Small intestine (tissue), 16 donors: ENCODE measurements at places on chromosomes 1 and 21.

DNA sequence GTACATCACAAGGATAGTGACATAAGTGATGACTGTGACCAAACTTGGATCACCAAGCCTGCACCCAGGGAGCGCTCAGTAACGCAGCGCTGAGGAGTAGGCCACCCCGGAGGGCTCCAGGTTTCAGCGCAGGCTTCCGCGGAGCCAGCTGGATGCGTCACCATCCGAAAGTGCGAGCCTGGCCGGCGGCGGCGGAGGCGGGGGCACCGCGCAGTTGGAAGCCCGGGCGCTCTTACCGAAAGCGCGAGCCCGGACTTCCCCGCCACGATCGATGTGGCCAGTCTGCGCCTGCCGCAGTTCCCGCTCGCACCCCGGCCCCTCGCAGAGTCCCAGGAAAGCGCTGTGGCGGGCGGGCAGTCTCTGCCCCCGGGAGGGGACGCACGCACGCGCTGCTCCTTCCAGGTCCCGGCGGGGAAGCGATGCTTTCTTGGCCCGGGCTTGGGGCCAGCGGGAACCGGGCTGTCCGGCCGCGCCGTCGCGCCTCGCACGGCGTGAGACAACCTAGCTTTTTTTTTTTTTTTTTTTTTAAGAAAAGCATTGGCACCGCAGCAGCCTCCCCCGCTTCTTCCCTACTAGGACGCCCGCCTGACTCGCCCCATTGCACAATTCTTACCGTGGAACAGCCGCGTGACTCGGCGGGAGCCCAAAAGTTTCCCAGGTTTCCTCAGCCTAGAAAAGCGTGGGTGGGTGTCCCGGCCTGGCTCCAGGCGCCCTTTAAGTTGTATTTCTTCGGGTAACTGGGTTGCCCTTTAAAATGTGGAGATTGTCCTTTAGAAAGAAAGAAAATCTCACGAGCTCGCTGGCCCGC, 36.4 kb upstream of the JAK1 start:
- peaks cover 5% of the 10 kb centered on the region for H3K4me1 ChIP-seq
- peak; percentile 83 for DNase-seq
- peak overlapping the region; percentile 8 for H3K4me3 ChIP-seq
- H3K27ac ChIP-seq = peak overlapping the region; percentile 91

DNA sequence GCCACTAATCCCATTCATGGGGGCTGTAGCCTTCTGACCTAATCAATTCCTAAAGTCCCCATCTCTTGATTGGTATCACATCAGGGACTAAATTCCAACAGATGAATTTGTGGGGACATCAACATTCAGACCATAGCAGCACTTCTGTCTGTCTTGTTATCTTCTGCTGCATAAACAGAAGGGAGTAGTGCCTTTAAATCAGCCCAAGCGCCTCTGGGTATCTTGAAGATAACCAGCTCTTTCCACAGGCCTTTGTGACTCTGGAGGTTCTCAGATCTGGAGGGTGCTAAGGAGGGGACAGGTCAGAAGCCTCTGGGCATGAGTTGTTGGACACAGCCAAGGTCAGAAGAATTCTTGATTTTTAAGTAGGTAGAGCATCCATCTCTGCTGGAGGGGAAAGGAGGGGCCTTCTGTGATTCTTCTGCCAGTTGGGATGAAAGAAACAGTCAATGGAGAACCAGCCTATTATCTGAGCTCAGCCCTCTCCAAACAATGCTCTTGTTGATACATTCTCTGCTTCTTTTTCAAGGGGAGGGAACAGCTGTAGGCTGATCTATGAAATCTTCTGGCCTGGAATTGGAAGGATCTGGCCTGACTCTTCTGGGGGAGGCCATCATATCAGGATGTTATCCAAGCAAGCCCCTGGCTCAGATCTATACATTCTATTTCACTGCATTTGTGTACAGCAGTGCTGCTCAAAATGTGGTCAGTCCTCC, 31.3 kb upstream of the LRIG2 start:
- H3K27me3 ChIP-seq = no peaks in the 10 kb centered on the region
- H3K27ac ChIP-seq = no peak overlapping the region
- H3K4me1 ChIP-seq = peaks cover 8% of the 10 kb centered on the region

GRCh38 chr1:67689267-67690017, 4.4 kb downstream of the GADD45A start:
- no peak overlapping the region for H3K27ac ChIP-seq
- no peak for DNase-seq
- H3K4me1 ChIP-seq = no peaks in the 10 kb centered on the region
- H3K27me3 ChIP-seq = no peaks in the 10 kb centered on the region
- H3K36me3 ChIP-seq = peaks cover 5% of the 10 kb centered on the region

DNA sequence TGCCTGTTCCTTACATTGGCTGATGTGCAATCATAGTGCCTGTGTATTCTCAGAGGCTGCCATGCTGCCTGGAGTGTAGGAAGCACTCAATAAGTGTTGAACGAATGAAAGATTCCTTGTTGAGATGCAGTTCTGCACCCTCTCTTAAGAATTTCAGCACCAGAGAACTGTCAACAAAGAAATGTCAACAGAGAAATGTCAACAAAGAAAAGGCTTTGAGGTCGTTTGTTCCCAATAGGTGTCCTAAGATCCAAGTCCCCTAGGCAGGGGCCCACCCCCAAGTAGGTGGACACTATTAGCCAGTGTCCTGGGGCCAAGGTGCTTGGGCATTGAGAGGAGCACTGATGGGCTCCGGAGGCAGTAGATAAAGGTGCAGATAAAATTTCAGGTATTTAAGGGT, 12.6 kb downstream of the KCND3 start:
- H3K4me3 ChIP-seq = no peak overlapping the region
- H3K4me1 ChIP-seq = no peaks in the 10 kb centered on the region
- DNase-seq = no peak
- no peaks in the 10 kb centered on the region for H3K36me3 ChIP-seq

DNA sequence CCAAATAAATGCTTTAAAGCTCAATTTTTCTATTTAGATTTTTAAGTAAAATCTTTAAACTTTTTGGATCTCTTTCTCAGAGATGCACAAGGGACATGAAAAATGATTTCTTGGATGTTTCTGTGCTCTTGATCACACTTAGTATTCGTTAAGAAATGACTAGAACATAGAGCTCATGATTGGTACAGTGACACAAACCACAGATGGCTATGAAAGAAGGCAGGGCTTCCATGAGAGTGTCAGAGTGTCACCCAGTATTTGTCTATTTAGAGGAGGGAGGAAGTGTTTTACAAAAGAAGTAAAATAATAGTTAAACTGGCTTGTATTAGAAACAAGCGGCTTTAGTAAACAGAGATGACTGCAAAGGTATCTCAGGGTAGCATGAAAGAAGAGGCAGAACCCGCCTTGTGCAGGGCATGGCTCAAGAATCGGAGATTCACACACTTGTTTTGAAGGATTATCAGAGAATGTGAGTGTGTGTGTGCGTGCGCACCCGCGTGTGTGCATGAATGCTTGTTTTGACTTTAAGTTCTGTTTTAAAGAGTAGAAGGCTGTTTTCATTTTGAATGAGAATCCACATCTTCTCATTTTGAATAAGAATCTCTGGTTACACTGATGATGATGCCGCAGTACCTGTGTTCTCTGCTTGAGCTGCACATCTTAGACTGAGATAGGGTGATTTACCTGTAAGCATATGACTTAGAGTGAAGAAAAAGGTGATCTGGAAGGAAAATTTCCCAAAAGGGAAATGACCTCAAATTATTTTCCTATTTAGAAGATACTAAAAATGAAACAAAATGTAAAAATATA, 82.1 kb downstream of the VPS26C start:
- peaks cover 25% of the 10 kb centered on the region for H3K36me3 ChIP-seq
- no peak for DNase-seq
- no peaks in the 10 kb centered on the region for H3K27me3 ChIP-seq
- no peaks in the 10 kb centered on the region for H3K4me1 ChIP-seq

DNA sequence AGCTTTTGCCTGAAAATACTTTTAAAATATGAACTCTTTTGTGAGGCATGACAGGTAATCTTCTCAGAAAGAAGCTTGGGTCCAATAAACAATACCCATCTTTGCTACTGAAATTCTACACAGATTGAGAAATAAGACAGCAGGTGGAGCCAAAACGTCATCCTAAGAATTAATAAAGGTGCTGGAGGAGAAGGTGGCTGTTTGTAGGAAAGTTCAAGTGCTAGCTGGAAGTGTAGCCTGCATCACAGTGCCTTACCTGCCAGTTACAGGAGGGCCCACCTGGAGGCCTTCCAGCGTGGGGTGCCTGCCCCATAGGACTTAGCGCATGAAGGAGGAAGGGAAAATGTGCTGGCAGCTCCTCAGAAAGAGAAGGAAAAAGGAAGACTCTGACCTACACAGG, 93.7 kb downstream of the TTC3 start:
- peak; percentile 20 for DNase-seq
- H3K36me3 ChIP-seq = peaks cover 17% of the 10 kb centered on the region
- H3K4me3 ChIP-seq = no peak overlapping the region
- H3K27ac ChIP-seq = no peak overlapping the region
- no peaks in the 10 kb centered on the region for H3K27me3 ChIP-seq
- no peaks in the 10 kb centered on the region for H3K4me1 ChIP-seq

GRCh38 chr1:58896246-58897183, 112.7 kb upstream of the JUN start:
- no peaks in the 10 kb centered on the region for H3K27me3 ChIP-seq
- peaks cover 13% of the 10 kb centered on the region for H3K4me1 ChIP-seq
- H3K27ac ChIP-seq = peak overlapping the region; percentile 38
- no peaks in the 10 kb centered on the region for H3K36me3 ChIP-seq
- H3K4me3 ChIP-seq = no peak overlapping the region
- DNase-seq = peak; percentile 73

- no peak overlapping the region for H3K4me3 ChIP-seq
- no peaks in the 10 kb centered on the region for H3K27me3 ChIP-seq
- no peak overlapping the region for H3K27ac ChIP-seq
- peaks cover 13% of the 10 kb centered on the region for H3K4me1 ChIP-seq
Observed at GRCh38 chr1:205287076-205287475, 34.5 kb downstream of the NUAK2 start.
